AG04450 (cell line): ENCODE measurements at places on chromosomes 2 and 18.

- DNase-seq, result no peak
These were observed 215.1 kb downstream of the DYSF start for GRCh38 chr2:71668326-71669057.

- DNase-seq, result no peak
These were observed 153.2 kb upstream of the MYT1L start for GRCh38 chr2:2484301-2484700.

GRCh38 chr18:8959551-8960135, 142.9 kb upstream of the NDUFV2 start:
- DNase-seq, result no peak

- DNase-seq, result peak; percentile 24
These were observed 55.9 kb upstream of the ZNF385B start for GRCh38 chr2:179917272-179917671.

DNA sequence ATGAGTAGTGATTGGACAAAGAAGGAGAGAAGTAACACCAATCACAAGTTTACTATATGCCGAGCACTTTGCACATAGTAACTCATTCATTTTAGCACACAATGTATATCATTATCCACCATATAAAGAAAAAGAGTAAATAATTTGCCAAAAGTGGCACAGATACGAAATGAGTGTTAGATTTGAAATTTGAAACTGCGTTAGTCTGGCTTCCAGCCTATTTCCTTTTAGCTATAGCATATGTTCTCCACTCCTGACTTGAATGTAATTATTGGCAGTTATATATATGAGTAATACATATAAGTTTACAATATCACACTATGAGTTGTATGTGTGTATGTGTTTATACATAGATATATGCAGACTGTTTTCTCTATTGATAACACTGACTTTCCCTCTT, 98.6 kb downstream of the NOL4 start:
- no peak for DNase-seq

- no peak for DNase-seq
These were observed 3.0 kb downstream of the TGIF1 start for GRCh38 chr18:3452750-3453539.

GRCh38 chr18:35508030-35508429, 10.3 kb upstream of the INO80C start:
- DNase-seq, result no peak

DNA sequence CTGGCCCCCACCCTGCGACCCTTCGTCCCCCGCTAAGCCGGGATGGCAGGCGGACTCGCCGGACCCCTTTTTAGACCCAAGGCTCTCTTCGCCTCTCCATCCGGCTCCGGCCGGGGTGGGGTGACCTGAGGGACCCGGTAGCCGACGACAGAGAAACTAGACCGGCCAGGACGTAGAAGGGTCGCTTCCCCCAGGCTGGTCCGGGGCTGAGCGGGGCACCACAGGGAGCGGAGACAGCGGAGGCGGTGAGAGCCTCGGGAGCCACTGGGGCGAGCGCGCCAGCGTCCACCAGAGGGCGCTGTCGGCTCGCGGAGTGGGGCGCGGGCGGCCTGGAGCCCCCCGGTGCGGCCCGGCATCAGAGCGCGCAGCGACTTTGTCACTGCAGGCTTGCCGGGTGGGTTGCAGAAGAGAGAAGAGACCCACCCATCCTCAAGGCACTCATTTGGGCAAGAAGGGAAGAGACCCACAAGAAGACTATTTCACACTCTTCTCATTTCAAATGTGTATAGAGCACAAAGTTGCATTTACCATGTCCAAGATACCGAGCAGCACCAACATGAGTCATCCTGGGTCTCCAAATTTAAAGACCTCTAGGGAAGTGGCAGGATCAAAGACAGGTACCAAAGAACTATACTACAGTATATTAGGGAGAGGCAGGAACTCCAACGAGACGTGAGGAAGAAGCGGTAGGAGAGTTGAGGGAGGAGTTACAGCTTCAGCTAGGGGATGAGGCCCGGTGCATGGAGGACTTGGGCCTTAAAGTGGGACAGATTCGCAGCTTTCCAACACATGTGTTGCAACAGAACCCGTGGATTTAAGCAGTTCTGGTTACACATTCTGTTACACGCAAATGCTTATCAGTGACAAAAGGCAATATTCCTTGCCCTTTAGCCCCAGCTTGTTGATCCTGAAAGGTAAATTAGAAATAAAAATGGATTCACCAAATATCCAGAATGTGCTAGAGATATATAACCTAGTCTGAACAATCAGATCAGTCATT, 7.6 kb upstream of the PRKCE start:
- no peak for DNase-seq

- no peak for DNase-seq
These were observed 95.9 kb downstream of the LYPD6B start for GRCh38 chr2:149134335-149134923.

DNA sequence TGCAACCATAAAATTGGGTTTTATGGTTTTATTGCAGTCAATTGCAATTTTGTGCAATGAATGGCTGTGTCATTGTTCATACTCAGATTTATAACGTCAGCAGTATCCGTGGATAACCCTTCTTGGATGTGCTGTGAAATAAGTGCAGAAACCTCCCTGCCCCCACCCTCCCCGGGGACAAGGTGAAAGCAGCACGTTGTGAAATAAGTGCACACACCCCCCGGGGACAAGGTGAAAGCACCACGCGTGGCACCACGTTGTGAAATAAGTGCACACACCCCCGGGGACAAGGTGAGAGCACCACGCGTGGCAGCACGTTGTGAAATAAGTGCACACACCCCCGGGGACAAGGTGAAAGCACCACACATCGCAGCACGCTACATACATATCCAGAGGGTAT, 93.6 kb upstream of the NFATC1 start:
- no peak for DNase-seq

- DNase-seq, result no peak
These were observed 150.1 kb downstream of the ARHGAP28 start for GRCh38 chr18:6879508-6880195.

DNA sequence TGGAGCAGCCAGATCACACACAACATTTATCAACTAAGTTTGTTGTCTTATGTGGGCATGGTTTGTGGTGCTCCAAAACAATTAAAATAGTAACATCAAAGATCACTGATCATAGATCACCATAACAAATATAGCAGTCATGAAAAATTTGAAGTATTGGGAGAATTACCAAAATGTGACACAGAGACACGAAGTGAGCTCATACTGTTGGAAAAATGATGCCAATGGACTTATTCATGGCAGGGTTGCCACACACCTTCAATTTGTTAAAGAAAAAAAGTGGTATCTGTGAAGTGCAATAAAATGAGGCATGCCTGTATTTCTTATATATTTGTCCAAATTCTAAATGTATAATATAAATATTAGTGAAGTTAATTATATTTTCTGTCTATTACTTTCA, 42.9 kb upstream of the CABYR start:
- no peak for DNase-seq

DNA sequence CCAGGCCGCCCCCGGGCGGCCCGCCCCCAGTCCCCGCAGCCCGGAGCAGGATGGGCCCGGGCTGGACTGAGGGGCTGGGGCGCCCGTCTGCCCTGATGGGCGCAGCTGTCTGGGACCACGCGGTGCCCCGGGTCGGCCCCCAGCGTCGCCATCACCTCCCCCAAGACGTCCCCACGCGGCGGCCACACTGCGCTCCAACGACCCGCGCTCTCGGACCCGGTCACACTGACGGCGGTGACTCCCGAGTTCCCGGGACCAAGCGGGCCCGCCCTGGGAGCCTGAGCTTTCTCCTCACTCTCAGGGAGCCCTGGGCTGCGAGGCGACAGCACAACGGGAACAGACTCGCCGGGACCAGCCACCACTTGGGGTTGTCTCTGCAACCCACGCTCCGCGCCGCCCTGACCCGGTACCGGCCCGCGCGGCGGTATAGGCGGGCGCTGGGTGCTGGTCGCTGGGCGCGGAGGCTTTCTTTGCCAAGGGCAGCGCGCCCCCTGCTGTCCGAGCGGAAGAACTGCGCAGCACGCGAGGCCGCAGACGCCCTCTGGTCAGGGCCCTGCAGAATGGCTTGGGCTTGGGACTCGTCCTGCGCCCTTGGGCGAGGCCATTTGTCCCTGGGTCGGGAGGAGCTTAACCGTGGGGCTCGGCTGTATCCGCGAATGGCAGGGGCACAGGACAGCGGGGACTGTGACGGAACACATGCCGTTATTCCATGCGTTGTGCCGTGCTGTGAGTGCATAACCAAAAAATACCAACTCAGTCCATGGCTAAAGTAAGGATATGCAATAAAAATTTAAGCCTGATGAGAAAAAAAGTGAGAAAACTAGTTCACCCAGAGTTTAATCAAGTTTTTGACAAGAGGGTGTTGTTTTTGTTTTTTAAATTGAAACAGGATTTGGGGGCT, 54.8 kb upstream of the ANKRD62 start:
- peak; percentile 41 for DNase-seq

GRCh38 chr18:74760436-74760835, 162.8 kb downstream of the ZNF407 start:
- no peak for DNase-seq

- no peak for DNase-seq
These were observed 77.8 kb downstream of the DNER start for GRCh38 chr2:229636571-229636970.

DNA sequence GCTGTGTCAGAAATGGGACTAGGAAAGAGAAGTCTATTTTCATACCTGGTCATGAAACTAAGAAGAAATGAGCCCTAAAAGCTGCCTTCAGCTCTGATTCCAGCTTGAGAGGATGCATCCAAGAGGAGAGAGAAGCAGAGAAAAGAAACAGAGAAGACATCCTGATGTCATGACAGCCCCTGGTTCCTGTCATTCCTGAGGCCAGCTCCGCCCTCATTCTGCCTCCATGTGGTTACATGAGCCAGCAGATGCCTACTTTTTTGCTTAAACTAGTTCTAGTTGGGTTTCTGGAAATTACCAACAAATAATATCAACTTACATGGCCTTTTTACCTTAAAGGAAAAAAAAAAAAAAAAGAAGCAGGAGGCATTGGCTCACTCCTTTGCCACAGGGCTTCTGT, 14.1 kb upstream of the ACKR3 start:
- no peak for DNase-seq

DNA sequence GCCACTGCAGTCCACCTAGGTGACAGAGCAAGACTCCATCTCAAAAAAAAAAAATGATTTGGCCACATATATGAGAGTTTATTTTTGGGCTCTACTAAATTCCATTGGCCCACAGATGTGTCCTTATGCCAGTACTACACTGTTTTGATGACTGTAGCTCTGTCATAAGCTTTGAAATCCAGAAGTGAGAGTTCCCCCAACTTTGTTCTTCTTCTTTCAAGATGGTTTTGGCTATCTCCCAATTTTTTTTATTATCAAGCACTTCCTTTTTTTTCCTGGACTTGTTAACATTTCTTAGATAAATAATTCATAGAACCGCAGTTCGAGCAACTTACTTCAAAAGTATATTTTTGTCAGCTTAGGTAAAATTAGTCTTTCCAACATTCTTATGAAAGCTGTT, 96.9 kb downstream of the TSHZ1 start:
- no peak for DNase-seq

- no peak for DNase-seq
These were observed 90.2 kb upstream of the TWSG1 start for GRCh38 chr18:9244376-9244775.

DNA sequence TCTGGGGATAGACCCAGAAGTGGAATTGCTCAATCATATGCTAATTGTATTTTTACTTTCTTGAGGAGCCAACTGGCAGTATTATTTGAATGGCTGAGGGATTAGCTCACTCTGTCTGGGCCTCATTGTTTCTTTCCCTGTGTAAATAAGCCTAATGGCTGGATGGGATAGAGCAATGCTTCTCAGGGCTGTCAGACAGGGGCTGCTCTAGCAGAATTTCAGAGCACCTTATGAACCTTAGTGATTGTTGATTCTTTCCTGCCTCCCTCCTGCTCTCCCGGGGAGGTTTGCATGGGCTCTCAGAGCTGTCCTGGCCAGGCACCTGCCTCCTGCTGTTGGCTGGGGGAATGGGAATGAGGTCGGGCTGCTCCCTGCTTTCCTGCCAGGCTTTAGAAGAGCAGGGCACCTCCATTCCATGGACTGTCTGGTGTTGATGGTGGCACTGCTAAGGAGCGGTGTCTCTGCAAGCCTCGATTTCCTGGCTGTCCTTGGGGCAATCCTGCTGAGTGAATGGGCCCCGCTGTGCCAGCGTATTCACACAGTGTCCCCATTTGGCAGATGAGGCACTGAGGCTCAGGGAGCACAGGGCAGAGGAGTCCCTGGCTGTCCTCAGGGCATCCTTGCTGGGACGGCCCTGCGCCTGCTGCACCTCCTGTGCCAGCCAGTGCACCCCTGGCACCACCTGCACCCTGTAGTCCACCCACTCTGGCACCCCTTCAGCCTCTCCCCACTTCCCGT, 468.2 kb upstream of the HS6ST1 start:
- no peak for DNase-seq

DNA sequence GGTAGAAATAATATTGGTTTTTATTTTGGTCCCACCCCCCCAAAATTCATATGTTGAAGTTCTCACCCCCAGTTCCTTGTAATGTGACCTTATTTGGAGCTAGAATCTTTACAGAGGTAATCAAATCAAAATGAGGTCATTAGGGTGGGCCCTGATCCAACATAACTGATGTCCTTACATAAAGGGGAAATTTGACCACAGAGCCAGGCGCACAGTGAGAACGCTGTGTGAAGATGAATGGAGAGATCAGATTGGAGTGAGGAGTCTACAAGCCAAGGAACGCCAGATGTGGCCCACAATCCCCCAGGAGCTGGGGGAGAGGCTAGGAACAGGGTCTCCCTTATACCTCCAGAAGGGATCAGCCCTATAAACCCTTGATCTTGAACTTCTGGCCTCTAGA, 31.6 kb upstream of the TRIB2 start:
- no peak for DNase-seq

GRCh38 chr2:220552790-220553535, 925.5 kb downstream of the SLC4A3 start:
- DNase-seq, result peak; percentile 11

DNA sequence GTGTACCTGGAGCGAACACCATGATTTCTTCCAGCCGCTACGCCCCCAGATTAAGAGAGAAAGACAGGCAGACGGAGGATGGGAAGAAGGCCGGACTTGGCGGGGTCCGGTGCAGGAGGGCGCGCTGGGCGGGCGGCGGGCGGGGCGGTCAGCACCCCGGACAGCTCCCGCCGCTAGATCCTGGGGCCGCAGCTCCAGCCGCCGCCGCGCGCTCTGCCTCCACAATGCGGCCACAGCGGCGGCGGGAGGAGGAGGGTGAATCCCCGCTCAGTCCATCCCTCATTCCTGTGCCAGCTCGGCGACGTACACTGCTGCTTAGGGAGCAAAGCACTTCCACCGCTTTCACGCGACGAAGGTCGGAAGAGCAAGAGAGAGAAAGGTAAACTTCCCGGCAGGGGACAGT, at the start of gene AKAIN1:
TSS of gene AKAIN1 (minus strand) at position 226 of the 403 bp plus-strand sequence. CDS start at position 22, 204 bp downstream.
- DNase-seq, result no peak

DNA sequence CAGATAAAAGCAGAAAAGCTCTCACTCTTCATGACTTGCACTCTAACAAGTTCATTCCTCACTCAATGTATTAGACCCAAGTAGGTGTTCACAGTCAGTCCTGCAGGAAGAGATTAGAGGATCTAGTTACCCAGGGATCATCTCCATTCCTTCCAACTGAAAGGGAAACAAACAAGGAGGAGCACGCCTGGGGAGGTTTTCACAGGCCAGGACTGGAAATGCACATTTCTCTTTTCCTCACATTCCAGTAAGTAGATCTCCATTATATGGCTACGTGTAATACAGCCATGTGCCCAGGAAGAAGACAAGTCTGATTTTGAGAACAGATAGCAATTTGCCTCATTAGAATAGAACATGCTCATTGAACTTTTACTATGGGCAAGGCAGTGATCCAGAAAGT, 1132.2 kb upstream of the FAM98A start:
- DNase-seq, result no peak

GRCh38 chr2:171225302-171225980, 64.7 kb upstream of the TLK1 start:
- peak; percentile 79 for DNase-seq

GRCh38 chr2:208573569-208573968, 167.0 kb downstream of the PTH2R start:
- no peak for DNase-seq
